T-helper 1 cell (primary cell): ENCODE measurements at places on chromosomes 6 and 20.

- DNase-seq, result peak; percentile 80
Observed at GRCh38 chr20:63941282-63942081, 14.7 kb downstream of the UCKL1 start.

- no peak for DNase-seq
Observed at GRCh38 chr6:46032110-46032998, 16.7 kb upstream of the CLIC5 start.

DNA sequence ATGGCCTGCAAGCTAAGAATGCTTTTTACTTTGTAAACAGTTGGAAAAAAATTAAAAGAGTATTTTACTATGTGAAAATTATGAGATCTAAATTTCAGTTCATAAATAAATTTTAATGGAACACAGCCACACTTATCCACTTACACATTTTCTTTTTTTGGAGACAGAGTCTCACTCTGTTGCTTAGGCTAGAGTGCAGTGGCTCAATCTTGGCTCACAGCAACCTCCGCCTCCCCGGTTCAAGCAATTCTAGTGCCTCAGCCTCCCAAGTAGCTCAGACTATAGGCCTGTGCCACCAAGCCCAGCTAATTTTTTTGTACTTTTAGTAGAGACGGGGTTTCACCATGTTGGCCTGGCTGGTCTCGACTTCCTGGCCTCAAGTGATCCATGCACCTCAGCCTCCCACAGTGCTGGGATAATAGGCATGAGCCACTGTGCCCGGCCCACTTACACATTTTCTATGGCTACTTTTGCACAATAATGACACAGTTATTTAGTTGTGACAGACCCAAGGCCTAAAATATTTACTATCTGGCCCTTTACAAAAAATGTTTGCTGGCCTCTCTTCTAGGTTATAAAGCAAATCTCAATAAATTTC is 109.6 kb downstream of the INSM1 start:
- no peak for DNase-seq

- DNase-seq, result no peak
Observed at GRCh38 chr6:131023834-131024504, 39.1 kb downstream of the EPB41L2 start.

GRCh38 chr6:85419046-85419759 is 30.7 kb upstream of the NT5E start:
- DNase-seq, result no peak

GRCh38 chr6:169723991-169724493 is 258 bp downstream of the PHF10 start:
- peak; percentile 62 for DNase-seq

GRCh38 chr6:28003059-28003458 is 46.0 kb downstream of the OR2B6 start:
- DNase-seq, result no peak

DNA sequence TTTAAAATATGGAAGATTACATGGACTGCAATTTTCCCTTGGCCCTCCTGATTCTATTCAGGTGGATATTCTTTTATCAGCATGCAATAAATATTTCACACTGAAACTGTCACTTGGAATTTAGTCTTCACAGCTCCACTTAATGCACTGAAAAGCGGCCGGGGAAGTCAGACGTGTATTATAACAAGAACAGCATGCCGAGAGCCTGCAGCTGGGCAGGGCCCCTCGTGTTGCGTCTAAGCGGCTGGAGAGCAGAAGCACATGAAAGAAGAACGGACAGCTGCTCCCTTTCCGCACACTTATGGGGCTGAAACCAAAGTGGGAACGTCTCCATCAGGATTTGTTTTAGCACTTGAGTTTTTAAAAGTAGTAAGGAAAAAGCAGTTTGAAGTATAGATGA is 57.2 kb downstream of the LYRM4 start:
- DNase-seq, result no peak

DNA sequence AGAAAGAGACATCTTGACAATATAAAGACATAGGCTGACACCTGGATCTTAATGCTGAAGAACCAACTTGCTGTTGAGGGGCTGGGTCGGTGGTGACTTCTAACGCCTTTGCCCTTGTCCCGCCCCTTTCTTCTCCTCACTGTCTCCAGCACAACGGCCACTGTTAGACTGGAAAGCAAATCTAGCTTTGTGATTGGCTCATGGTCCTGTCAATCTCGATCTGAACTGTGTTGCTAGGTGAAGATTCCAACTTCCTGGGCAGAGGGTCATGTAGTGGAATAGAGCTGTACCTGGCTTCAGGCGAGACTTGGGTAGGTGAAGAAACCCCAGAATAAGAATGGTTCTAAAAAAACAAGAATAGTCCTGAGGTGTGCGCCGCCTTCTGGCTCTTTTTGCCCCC is at the start of gene PGK2:
PGK2 (minus strand) TSS at position 110 of the 400 bp plus-strand sequence; CDS start at position 12, 98 bp downstream.
- no peak for DNase-seq

- no peak for DNase-seq
Observed at GRCh38 chr6:3351105-3351676, 92.4 kb downstream of the PSMG4 start.

DNA sequence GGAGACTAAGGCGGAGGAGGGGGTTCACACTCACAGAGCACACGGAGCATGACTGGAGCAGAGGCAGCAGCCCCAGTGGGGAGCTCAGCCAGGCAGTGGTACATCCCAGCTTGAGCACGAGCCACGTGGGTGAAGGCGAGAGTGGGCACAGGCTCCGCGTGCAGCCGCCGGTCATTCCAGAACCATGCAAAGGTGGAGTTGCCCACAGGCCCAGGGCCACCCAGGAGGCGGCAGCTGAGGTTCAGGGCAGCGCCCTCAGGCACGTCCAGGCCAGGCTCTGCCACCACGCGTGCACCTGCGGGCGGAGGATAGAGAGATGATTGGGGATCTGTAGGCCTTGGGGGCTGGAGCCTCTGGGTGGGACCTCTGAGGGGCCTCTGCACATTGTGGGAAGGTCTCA is 9.5 kb upstream of the ADAM33 start:
- no peak for DNase-seq

- no peak for DNase-seq
Observed at GRCh38 chr20:40305303-40305702, 383.7 kb downstream of the MAFB start.

DNA sequence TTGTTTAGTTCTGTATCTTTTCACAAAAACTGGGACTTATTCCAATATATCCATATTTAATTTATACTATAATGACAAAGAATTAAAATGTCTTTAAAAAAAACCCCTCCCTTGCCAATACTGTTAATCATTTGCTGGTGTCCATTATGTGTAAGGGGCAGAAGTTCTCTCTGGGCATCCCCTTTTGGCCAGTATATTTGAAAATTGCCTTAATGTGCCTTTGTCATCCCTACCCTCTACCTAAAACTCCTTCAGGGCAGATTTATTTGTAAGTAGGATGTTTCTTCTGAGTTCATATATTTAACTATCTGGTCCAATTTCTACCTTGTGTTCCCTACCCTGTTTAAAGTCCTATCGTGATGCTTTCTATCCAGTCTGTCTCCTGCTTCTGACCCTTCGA is 62.9 kb downstream of the ARHGAP18 start:
- DNase-seq, result no peak

- no peak for DNase-seq
Observed at GRCh38 chr6:128667339-128667858, 147.0 kb upstream of the PTPRK start.

GRCh38 chr6:34182751-34183531 is 37.1 kb upstream of the GRM4 start:
- peak; percentile 86 for DNase-seq

- DNase-seq, result peak; percentile 52
Observed at GRCh38 chr20:63737945-63738686, 1.5 kb upstream of the SLC2A4RG start.

DNA sequence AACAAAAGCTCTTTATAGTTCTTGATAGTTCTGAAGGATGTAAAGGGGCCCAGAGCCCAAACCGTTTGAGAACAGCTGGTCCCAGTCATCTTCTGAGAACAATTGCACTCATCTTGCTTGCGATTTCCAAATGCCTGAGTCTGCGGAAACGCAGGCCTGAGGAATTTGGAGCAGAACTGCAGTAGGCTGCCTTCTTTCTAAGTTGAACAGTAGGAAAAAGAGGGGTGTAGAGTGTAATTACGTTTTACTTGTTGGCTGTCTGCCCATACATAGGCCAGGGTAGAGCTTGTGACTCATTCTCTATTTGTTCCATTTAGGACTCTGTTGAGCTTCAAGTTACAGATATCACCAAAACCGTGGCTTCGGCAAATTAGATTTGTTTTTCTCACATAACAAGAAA is 42.0 kb upstream of the KIF16B start:
- no peak for DNase-seq

- DNase-seq, result no peak
Observed at GRCh38 chr6:137801352-137802114, 65.5 kb upstream of the TNFAIP3 start.

GRCh38 chr6:119142041-119142440 is 63.6 kb upstream of the FAM184A start:
- DNase-seq, result no peak

DNA sequence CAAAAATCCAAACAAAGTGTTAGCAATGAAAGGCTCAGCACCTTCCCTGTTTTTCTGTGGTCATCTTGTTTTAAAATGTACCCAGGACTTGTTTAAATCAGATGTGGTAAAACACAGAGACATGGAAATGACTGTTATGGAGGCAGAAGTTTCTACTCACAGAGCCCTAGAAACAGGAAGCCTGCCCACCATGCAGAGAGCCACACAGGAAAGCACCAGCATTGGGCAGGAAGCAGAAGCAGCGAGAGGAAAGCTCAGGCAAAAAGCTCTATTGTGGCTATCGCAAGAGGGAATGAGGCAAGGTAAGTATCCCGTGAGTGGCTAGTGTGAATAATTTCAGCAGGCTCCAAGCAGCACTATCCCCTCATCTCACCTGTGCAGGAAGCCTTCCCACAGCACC is 42.8 kb downstream of the GPR6 start:
- DNase-seq, result no peak

DNA sequence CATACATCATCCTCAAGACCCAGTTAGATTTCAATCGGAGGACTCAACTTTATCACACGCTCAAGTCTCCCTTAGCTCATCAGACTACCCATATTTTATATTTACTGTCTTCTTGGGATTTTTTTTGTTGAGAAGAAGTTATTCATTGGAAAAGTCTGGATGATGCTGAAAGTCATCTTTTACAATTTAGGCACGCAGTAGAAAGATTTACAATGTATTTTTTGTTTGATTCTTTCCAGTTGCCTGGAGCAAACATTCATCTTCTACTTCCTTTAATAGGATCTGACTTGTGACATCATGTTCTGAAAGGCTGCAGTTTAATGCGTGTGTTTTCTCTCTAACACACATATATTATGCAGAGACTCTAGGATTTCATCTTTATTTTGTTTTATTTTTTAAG is 235.7 kb downstream of the DOK5 start:
- DNase-seq, result no peak

GRCh38 chr20:7003598-7003997 is 236.1 kb downstream of the BMP2 start:
- no peak for DNase-seq

GRCh38 chr6:32370505-32370904 is 1.2 kb downstream of the TSBP1 start:
- no peak for DNase-seq

GRCh38 chr6:149306967-149307366 is 10.5 kb upstream of the TAB2 start:
- no peak for DNase-seq

DNA sequence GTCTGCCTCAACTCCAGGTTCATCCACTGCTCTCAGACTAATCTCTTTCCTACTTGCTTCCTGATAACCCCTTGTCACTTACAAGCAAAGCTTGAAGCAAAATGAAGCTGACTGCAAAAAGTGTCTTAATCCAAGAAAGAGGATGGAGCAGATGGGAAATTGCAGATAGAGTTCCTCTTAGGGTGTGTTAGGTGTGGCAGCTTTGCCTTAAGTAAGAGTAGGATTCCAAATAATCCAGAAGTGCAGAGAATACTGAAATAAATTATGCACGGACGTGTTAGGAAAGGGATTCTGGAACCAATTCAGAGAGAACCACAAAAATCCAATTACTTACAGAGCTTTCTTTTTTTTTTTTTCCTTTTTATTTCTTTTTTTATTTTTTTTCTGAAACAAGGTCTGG is 6.1 kb upstream of the RPL7L1 start:
- DNase-seq, result no peak

DNA sequence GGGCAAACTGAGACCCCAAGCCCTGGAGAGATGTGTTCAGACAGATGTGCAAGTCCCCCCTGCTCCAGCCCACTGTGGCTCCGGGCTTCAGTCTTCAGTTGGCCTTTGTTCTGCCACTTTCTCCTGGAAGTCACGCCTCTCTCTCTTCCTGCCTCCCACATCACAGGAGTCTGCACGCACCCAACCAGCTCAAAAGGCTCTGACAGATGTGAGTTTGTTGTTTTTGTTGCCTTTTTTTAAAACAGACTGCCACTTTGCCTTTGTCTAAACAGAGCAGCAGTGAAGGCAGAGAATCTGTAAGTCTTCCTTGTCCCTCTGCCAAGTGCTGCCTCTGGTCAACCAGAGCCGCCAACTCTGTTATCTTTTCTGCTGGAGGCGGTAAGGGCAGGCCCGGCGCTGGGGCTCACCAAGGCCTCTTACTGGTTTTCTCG is 149.7 kb downstream of the TFAP2C start:
- DNase-seq, result no peak

- no peak for DNase-seq
Observed at GRCh38 chr6:66897576-66897975, 1190.5 kb upstream of the EYS start.

- no peak for DNase-seq
Observed at GRCh38 chr6:135418040-135418760, 79.3 kb downstream of the AHI1 start.

GRCh38 chr6:43845646-43846045 is 75.6 kb downstream of the VEGFA start:
- DNase-seq, result no peak

- no peak for DNase-seq
Observed at GRCh38 chr6:2950713-2951112, 20.7 kb downstream of the SERPINB6 start.

DNA sequence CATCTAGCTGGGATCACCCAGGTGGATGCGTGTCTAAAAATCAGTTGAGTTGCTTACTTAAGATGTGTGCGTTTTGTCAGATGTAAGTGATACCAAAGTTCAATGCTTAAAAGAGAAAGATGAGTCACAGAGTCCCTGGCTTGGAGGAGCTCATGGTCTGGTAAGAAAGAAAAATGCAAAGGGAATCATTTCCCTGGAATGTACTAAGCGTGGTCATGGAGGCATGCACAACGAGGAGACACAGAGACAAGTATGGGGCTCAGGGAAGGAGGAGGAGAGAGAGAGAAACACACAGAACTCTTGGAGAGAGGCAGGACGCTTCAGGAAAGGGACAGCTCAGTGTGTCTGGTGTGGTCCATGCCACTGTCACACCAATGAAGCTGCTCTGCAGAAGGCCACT is 186.9 kb upstream of the GMDS start:
- DNase-seq, result no peak

- DNase-seq, result no peak
Observed at GRCh38 chr6:47000842-47001241, 41.3 kb downstream of the ADGRF1 start.

- no peak for DNase-seq
Observed at GRCh38 chr6:38527371-38527770, 112.4 kb downstream of the BTBD9 start.
